ENCODE measurements at places on chromosomes 6 and 20.

DNA sequence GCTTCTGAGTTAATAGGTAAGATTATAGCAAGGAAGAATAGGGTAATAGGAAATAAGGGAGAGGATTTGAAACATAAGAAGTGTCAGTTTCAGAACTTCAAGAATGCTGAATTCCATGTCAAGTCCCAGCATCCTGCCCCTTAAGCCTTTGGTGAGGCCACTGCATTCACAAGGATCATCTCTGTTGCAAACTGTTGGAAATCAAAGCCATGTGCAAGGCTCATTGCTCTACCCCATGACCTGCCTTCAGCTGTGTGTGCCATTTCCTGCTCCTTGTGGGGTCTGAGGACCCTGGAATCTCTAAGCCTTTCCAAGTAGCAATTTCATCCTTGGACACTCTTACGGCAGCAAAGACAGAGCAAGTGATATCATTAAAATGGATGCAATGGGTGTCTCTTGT is 203.0 kb downstream of the CDC5L start:
- no peak for DNase-seq

DNA sequence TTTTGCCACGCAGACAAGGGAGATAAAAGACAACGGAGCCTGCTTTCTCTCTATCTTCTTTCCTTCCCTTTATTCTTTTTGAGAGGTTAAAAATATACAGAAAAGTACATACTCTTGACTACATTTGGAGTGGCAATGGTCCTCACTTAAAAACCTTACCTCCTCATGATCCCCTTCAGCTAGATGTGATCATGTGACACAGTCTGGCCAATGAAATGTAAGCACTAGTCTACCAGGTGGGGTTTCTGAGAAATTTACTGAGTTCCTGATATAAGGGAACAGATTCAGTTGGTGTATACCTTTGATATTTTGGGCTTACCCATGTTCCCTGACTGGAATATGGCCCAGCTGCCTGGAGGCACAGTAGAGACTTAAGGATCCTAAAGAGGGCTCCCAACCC is 165.5 kb upstream of the BEND3 start:
- no peak for DNase-seq

GRCh38 chr20:17857639-17858449 is 110.8 kb downstream of the SNX5 start:
- no peak for DNase-seq

- DNase-seq: no peak
Measured at GRCh38 chr6:55734256-55734655, 141.1 kb downstream of the BMP5 start.

- DNase-seq: no peak
Measured at GRCh38 chr6:112443179-112444065, 96.3 kb downstream of the RFPL4B start.

GRCh38 chr6:165662749-165663376 is at the start of gene PDE10A:
PDE10A (minus strand) TSS chr6:165663241; CDS start chr6:165662811, 430 bp downstream.
- DNase-seq: no peak

DNA sequence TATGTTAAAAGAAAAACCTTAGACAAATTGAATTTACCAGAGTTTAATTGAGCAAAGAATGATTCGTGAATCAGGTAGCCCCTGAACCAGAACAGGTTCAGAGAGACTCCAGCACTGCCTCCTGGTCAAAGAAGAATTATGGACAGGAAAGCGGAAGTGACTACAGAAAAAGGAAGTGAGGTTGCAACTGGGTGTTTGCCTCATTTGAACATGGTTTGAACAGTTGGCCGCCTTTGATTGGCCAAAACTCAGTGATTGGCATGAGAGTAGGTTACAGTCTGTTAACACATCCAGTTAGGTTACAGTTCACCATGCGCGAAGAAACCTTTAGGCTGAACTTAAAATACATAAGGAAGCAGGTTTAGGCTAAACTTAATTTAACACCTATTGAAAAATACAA is 248.8 kb downstream of the TFAP2A start:
- no peak for DNase-seq

DNA sequence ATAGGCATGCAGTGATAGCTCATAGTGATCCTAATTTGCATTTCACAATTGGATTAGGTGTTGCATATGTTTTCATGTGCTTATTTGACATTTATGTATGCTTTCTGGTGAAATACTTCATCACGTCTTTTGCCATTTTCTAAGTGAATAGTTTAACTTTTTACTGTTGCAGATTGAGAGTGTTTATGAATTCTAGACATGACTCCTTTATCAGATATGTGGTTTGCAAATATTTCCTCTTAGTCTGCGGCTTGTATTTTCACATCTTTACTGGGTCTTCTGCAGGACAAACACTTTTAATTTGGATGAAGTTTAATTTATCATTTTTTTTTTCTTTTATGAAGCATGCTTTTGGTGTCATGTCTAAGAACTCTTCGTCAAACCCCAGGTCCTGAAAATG is 39.2 kb downstream of the CCN2 start:
- DNase-seq: no peak

GRCh38 chr20:53735536-53736050 is 142.0 kb upstream of the ZNF217 start:
- DNase-seq: no peak

GRCh38 chr6:2020909-2021308 is 224.5 kb downstream of the GMDS start:
- no peak for DNase-seq

- no peak for DNase-seq
Measured at GRCh38 chr6:85612690-85613474, 19.2 kb upstream of the SNX14 start.

DNA sequence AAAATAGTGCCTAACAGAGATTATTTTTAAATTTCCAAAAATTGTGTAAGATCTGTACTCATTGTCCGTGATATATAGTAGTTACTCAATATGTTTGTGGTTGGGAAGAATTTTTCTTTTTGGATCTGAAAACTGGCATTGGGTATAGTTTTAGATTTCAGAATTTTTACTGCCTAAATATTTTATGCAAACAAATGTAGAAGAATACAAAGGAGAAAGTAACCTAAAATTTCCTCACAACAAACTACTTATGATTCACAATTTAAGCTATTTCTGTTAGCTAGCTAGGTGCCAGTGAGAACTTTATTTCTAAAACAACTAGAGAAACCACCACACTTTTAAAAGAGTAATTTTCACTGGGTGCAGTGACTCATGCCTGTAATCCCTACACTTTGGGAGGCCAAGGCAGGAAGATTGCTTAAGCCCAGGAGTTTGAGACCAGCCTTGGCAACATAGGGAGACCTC is 38.8 kb downstream of the SESN1 start:
- DNase-seq: no peak

DNA sequence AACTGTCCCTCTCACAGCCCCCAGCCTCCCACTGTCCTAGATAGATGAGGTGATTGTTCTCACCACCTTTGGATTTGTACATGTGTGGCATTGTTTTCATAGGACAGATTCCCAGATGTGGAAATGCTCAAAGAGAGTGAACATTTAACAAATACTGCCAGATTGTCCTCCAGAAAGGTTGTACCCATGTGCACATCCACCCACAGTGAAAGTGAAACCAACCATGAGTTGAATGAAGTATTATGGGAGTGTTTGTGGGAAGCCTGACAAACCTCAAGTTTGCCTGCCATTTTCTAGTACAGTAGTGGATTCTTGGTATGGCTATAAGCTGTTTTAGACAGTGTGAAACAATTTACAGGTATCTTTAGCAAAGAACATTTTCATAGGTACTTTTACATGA is 42.7 kb downstream of the ANKRD6 start:
- no peak for DNase-seq

DNA sequence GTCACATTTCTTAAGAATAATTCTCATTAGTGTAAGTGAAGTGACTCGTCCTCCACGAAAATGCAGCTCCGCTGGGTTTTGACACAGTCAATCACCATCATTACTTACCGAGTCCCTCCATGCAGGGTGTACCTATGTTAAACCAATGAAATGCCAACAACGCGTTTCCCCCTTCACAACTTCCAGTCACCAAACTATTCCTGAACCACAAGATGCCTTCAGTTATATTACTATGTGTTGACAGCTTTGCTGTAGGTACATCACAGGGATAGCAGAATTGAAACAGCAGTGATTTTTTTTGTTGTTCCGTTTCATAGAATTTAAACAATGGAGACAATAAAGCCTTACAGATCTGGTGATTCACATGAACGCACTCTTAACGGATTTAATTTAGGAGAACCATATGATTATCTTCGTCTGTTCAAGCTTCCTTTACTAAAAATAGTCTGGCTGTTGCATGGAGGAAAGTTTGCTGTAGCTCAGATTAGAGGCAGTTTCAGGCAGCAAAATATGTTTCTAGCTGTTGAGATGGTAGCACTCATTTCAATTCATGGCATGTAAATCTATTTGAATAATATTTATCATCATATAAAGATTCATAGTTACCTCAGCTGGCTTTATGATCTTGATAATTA is 652.8 kb downstream of the PRKN start:
- no peak for DNase-seq
